ENCODE measurements at places on chromosomes 2 and 18.
A peak's percentile ranks its signal among the peaks of the same experiment; 100 is the strongest.

DNA sequence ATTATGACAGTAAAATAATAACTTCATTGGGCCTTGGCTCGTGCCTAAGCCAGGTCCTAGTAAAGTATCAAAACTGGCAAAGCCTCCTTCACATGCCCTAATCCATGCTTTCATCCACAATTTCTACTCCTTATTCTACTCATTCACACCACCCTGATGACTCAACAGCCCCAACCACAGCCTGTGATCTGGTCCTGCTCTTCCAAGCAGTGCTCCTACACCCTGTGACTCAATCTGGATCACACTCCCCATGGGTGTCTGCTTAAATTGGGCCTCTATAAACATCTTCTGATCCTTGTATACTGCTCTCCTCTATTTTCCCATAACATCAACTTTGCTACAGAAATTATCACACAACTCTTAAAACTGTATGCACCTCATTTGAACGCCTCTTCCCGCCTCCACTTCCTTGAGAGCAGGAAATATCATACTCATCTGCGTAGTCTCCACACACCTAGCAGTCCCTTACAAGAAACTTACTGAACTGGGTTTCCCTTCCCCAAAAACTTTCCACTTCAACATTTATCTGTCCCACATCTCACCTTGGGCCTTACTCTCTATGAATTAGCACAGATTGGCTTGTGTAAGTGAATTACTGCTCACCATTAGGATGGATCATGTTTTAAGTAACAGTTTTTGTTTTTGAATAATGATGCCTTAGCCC, 15.9 kb downstream of the GTF3C3 start:
- DNase-seq: no peak

- no peak for DNase-seq
Observed at GRCh38 chr2:215631696-215632095, 195.8 kb upstream of the FN1 start.

- no peak for DNase-seq
Observed at GRCh38 chr2:181128199-181128598, 147.8 kb downstream of the UBE2E3 start.

DNA sequence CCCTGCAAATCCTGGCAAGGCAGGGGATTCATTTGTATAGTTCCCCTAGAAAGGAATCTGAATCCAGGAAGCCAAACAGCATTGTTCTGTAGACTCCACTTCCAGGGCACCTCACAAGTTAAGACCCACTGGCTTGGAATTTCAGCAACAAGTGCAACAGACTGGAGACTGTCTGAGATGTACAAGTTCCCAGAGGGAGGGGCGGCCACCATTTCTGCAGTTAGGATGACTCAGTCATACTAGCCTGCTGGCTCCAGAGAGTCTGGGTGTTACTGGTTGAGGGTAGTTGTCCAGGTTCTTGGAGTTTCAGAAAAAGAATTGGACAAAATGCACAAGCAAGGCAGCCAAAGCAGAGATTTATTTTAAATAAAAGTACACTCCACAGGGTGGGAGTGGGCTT, 384.2 kb downstream of the DSC3 start:
- no peak for DNase-seq

GRCh38 chr2:107525406-107525805, 301.3 kb upstream of the RGPD4 start:
- no peak for DNase-seq

GRCh38 chr2:30368258-30368657, 78.8 kb upstream of the LCLAT1 start:
- DNase-seq: no peak

- peak; percentile 39 for DNase-seq
Observed at GRCh38 chr2:206442833-206443734, at the start of gene ADAM23. Gene ADAM23 (plus strand): TSS chr2:206443532. CDS start chr2:206443867, 335 bp downstream.

DNA sequence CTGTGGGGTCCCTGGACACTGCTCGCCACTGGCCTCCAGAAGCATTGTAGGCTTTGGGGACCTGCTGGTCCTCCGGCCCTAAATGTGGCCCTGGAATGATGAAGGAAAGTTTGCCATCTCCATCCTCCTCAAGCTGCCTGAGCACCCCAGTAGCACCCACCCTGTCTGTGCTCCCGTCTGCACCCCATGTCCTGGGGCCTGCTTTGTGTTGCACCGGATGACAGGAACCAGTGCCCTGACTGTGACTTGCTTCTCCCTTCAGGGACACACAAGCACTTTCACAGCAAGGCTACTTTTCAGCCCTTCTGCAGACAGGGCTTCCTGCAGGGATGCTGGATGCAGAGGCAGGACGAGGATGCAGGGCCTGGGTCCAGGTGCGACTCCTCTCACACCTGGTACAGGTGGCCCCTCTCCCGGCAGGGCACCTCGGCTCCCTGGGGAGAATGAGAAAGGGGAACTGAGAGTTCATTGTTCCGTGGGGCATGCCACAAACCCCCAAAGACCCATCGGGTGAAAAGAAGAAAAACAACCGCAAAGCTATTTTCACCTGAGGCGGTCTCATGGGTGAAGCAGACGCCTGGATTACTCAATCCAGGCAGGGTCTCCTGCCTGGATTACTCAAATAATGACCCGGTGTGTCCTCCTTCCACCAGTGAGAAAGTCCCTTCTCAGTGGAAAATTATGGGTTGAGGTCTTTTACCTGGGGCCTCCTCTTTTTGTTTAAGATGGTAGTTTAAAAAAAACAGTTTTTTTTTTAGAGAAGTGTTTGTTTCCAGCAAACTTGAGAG, 74.9 kb downstream of the LONRF2 start:
- DNase-seq: no peak

DNA sequence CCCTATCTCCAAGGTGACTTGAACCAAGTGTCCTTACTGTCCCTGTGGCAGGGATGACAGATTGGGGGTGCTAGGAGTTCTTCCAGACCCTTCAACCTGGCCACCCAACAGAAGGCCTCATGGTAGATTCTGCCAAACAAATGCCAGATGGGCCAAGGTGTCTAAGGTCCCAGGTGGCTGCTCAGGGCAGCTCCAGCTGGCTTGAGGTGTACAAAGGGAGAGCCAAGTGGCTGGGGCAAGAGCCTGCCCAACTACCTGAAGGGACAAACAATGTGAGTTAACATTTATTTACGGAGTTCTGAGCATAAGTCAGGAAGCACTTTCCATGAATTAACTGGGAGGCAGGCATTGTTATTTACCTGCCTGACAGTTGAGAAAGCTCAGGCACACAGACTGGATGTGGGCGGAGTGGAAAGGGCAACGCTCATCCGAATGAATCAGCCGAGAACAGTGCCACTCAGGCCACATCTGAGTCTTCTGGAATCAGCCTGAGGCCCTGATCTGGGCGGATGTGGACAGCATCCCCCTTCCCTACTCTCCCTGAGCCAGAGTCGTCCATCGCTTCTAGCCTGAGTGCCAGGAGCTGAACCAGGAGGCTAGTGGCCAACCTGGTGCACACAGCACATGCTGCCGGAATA, 4.4 kb upstream of the KCNIP3 start:
- DNase-seq: no peak

GRCh38 chr18:31248783-31249521, 69.0 kb upstream of the DSG1 start:
- no peak for DNase-seq
